Non-pigmented ciliary epithelial cell (primary cell): ENCODE measurements at places on chromosomes 6 and 20.

- DNase-seq = no peak
These were observed 104.4 kb upstream of the TAB2 start for GRCh38 chr6:149212892-149213801.

- DNase-seq = no peak
These were observed 6.4 kb downstream of the FUCA2 start for GRCh38 chr6:143505111-143505510.

- no peak for DNase-seq
These were observed 246.1 kb downstream of the FOXA2 start for GRCh38 chr20:22338140-22338708.

DNA sequence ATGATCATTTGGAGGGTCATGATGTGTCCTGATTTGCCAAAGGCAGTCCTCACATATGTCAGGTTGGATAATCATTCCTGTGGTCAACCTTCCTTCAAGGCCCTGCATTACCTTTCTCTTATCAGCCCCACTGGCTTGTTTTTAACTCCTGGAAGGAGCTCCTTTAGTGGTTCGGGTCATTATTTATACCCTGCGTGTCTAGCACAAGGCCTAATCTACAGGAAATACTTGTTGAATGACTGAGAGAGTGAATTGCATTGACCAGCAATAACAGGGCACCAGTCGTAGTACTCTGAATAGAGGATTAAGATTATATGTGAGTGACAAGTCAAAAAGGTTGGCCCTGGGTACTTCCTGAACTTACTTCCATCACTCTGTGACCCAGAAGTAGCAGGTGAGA lies 4.5 kb downstream of the HIVEP2 start:
- no peak for DNase-seq

GRCh38 chr20:9977629-9978028 lies 57.2 kb upstream of the ANKEF1 start:
- DNase-seq = no peak

- no peak for DNase-seq
These were observed 64.1 kb upstream of the SOX4 start for GRCh38 chr6:21529431-21529830.

DNA sequence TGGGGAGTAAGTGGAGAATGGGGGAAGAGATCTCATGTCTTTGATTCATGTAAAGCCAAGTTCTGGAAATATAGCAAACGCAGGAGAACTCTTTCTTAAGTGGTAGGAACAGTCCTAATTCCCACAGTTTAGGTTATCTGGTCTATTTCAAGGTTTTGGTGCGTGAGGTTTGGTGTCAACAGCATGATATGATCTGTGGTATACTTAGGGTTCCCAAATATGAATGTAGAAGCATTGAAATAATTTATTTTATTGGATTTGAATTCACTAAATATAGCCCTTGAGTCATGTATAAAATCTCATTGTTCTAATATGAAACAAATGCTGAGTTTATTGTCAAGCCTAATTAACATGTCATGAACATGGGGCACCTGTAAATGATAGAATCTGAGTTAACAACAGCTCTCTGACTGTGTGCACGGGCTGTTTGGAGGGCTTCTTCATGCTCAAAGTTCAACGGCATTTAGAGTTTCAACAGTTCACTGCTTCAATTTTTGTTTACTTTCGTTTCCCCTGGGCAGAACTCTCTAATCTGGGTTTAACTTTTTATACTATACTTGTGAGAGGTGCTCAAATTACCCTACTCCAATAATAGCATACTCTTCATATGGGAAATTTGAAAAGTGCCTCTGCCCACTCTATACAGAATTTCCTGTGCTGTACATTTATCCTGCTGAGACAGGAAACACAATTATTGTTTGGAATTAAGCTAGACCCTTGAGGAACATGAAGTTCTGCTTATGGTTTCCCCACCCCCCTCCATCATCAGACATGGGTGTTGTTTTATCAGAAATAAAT lies 236.3 kb upstream of the ZNF217 start:
- DNase-seq = no peak

DNA sequence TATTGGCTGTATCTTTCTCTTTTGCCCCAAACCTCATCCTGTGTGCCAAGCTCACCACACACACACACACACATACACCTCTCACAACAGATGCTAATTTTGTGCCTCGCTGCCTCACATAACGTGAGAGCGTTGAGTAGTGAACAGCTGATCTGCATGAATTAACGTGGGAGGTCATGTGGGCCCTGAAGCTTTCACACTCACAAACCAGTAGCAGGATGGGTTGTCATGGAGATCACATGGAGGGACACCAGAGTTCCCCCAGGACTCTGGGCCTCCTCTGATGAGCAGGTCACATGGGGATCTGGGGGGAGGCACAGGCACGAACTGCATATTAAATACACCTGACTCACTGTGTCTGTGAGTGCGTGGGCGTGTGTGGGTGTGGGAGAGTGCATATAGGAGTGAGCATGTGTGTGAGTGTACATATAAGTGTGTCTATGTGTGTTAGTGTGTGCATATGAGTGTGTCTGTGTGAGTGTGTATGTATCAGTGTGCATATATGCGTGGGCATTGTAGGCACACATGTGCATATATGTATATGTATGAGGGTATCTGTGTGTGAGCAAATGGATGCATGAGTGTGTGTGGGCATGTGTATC lies 62.7 kb upstream of the SULF2 start:
- DNase-seq = no peak

DNA sequence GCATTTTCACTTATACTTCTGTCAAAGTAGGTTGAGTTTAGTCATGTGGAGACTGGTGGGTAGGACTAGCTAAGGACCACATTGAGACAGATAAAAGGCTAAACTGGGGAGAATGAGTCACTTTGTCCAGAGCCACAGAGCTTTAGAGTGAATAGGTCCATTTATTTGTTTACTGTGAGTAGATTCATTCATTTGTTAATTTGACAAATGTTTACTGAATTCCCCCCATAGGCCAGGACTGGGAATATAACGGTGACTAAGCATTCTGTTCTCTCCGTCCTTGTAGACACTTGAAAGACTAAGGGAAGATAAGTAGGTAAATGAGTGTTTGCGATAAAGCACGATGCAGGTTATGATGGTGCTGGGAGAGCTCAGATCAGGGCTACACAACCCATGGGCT lies 699.7 kb upstream of the ID4 start:
- no peak for DNase-seq

DNA sequence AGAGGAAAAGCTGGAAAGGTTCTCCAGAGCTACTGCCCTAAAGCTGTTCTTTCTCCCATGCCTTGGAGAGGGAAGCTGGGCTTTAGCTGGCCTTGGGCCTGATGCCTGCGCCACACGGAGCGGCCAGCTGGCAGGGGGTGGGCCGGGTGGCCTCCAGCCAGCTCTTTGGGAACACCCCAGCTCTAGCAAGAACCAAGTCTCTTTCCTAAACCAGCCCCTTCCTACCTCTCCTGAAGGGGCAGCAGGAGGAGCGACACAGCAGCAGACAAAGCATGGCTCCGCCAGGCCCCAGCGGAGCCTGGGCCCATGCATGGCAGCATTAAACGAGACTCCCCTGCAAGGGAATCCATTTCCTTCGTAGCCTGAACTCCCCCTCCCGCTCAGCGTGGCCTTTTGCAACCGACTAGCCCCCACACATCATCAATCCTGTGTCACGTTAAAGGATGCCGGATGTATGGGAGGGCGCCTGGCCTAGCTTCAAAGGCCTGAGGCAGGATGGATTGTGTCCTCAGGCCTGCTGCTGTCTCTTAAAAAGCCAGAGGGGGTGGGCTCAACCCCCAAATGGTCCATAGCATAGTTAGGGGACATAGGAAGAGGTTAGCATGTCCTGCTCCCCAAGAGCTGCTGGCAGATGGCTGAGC lies 14.0 kb downstream of the MRPS18A start:
- no peak for DNase-seq

GRCh38 chr6:26234421-26235301 lies 130.3 kb upstream of the BTN3A2 start:
- no peak for DNase-seq

GRCh38 chr6:53887316-53887715 lies 92.5 kb downstream of the LRRC1 start:
- DNase-seq = no peak

DNA sequence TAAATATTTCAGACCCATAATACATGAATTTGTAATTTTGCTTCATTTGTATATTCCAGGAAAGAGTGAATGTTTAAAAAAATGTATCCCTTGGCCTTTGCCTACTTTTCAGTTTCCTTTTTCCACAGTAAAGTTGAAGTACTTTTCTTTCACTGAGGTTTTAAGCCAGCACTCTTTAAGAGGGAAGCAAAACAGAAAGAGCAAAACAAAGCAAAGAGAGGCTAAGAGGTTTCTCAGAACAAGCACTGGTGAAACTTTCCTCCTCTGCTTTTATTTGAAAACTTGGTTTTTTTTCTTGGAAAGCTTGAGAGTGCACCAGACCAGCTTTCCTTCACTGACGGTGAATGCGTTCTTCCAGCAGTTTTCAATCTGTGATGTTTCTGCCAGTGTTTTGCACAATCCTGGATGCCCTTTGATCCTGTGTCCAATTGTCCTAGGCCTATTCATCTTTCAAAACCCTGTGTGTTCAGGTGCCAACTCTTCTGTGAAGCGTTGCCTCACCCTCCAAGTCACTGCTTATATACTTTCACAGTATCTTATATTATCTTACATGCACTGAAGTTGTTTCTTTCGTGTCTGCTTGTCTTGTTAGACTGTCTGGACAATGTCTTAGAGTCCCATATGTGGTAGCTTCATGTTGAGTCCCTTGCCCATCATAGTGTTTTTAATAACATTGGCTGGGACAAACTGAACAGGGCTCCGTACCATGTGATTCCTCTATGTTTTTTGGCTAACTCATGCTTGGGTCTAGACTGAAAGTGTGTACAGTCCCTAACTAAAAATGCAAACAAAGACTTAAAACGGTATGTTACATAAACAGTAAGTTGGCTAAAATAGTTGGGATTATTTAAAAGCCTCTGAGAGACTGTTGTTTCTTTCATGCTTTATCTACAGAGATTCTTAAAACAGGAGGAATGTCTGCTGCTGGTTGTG lies 1.9 kb downstream of the RNF217 start:
- DNase-seq = no peak

DNA sequence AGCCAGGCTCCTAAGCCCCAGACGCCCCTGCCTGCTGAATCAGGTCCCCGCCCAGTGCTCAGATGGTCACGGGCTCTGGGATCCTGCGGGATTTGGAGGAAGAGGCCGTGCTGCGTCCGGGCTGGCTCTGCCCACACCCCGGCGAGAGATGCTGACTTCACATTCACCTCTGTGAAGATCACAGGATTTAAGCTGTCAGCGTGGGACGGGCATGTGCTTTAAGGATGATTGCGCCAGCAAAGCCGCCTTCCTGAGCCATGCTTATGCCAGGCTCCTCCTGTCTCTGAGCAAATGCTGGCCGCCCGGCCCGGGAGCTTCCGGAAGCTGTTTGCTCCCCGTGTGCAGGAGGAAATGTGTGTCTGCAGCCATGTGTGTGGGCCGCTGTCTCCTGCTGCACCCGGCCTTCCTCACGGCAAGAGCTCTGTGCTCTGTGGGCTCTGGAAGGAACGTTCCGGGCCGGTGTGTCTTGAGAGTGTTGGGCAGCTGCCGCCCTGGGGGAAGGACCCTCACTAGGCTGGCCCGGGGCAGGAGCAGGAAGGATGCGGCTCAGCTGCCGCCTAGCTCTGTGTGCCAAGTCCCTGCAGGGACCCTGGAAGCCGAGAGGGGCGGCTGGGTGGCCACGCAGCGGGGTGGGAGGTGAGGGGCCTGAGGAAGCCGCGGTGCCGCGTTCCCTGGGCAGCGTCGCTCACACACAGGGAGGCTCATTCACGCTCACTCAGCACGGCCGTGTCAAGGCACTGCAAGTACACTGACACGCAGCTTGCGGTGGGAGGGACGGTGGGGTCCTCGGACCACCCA lies 19.0 kb upstream of the BHLHE23 start:
- DNase-seq = peak; percentile 1

DNA sequence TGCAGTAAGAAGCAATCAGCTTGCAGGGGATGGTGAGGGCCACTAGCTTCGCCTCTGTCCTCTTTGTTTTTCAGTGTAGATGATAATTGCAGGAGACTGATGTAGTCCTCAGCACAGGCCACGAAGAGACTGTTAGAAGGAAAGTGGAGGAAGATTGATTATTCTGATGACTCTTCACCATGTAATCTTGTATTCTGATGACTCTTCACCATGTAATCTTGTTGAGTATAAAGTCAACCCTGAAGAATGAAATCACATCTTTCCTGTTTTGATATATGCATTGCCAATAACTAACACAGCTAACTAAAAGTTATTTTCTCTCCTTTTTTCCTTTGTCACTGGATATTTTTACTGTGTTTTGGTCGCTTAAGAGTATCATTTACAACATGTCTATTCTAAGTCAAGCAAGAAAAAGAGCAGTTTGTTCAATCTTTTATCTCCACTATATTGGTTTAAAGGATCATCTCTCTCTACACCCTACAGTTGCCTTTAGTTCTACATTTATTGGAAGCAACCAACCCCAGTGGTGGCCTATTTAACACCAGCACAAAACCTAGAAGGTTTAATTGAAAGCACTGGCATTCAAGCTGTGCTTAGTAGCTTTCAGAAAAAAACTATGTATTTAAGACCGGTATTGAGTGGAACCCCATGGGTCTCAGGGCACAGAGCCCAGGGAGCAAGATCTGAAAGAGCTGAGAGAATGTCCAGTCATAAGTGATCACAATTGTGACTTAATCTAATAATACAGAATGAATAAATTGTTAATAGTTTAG lies 107.2 kb upstream of the BTBD3 start:
- DNase-seq = peak; percentile 40

DNA sequence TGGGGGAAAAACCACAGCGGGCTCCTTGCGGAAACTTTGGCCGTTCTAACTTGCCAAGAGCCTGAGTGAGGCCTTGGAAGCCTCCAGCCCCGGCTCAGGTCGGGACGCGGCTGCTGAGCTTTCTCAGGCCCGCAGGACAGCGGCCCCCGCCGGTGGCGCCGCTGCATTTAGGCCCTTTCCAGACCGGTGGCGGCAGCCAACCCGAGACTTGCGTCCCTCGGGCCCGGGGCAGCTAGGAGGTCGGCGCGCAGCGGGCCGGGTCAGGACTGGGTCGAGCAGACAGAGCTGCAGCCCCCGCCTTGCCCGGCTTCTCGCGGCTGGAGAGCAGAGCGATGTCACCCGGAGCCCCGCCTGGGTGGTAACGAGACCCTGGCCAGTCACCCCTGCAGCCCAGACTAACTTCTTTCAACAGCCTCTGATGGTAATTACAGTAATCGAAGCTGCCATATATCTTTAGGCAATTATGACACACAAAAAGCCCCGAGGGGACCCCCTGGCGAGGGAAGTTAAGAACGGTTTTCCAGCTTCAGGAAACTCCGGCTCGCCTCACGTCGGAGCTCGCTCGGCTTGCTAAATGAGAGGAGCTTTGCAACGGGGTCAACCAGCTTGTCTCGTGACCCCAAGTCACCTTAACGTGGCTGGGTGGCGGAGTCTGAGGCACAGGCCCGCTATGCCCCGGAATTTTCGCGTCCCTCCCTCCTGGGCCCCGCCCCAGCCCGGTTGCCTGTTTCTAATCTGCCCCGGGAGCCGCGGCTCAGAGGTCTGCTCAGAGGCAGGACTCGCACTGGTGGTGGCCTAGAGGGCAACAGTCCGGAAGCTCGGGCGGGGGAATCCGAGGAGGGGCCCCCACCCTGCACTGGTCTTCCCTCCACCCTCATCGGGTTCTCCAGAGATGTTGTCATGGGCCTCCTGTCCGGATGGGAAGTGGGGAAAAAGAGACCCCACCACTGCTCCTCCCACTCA lies 3.0 kb downstream of the NR2E1 start:
- DNase-seq = no peak

GRCh38 chr6:114564302-114564933 lies 221.6 kb upstream of the HS3ST5 start:
- DNase-seq = no peak

- no peak for DNase-seq
These were observed 91.4 kb upstream of the DEFB112 start for GRCh38 chr6:50141100-50141499.
